ENCODE measurements at places on chromosomes 3 and 15.

DNA sequence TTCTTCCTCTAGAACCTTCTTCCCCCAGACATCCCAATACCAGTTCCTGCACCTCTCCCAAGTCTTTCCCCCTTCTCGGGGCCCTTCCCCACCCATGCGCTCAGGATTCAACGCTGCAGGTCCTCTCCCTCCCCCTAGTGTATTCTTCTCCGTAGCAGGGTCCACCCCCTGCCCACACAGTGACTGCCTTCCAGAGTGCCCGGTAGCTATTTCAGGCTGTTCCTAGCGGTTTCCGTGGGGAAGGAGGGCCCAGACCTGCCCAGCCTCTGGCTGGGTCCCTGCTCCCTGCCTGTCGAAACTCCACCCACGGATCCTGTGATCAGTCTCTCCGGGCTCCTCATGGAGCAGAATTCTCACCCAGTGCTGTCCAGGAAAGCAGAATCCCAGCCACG, 45.2 kb upstream of the SEC61A1 start:
- DNase-seq = no peak

GRCh38 chr3:168517249-168518071, 421.7 kb upstream of the GOLIM4 start:
- DNase-seq = no peak

DNA sequence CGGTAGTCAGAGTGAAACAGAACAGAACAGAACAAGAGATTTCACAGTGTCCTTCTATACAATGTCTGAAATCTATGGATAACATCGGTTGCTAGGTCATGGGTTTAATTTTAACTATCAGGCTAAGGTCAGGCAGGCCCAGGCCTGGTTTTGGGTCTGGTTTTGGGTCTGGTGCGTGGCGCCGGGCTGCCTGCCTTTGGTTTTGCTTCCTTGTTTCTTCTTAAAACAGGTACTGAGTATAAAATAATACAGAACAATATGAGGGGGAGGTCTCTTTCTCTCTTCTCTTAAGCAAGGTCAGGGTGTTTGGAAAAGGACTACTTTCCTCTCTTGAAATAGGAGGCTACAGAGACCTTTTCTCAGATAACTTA, 1.4 kb downstream of the AEN start:
- no peak for DNase-seq

- no peak for DNase-seq
These were observed 30.3 kb upstream of the TUBGCP5 start for GRCh38 chr15:23069496-23070166.

GRCh38 chr15:74845208-74845568, 2.2 kb upstream of the ULK3 start:
- DNase-seq = peak; percentile 19

- DNase-seq = no peak
These were observed 70.1 kb downstream of the HMCES start for GRCh38 chr3:129348734-129349133.

DNA sequence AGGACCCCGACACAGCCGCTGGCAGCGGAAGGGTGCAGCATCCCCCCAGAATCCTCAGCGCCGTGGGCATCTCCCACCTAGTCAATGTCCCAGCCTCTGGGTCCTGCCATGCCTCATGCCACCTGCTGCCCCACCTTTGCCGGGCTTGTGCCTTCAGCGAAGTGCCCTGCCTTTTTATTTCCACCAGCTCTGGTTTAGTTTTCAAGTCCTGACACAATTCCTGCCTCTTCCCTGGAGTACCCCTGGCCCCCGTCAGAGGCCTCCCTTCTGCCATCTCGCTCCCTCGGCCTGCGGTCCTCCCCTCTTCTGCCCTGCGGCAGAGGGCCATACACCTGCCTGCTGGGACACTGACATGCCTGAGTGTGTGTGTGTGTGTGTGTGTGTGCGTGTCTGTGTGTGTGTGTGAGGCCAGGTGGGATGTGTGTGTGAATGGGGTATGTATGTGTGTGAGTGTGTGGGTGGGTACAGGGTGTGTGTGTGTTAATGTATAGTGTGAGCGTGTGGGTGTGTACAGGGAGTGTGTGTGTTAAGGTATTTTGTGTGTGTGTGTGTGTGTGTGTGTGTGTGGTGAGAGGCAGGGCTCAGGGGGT, 129.9 kb downstream of the SMAD6 start:
- no peak for DNase-seq

DNA sequence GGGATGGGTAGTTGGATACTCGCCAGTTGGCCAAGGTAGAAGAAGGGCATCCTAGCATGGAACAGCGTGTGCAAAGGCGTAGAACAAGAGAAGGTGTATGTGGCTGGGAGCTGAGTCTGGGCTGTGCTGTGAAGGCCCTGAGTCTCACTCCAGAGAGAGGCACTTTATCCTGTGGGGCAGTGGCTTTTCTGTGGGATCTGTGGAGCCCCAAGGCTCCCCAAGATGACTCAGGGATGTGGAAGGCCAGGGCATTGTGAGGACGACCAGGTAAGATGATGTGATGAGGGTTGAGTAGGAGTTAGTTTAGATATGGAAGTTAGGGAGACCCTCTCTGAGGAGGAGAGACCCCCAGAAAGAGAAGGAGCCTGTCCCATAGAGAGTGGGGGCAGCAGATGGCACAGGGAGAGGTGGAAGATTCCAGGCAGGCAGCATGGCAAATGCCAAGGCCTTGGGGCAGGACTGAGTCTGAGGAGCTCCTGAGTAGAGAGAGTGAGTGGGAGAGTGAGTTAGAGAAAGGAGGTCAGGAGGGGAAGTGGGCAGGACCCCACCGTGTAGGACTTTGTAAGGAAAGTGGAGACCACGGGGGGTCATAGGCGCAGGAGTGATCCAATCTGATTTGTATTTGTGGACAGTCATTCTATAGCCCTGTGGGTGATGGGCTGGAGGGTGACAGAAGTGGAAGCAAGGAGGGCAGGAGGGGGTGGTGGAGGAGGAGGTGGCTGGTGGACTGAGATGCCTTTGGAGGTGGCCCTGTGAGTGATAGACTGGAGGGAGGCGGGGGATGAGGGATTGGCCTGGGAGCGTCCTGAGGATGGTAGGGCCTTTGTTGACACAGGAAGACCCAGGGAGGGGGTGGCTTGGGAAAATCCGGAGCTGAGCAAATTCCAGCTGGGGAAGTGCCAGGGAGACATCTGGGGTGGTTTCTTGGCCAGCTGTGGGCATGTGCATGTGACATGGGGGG, 50.3 kb downstream of the FBLN2 start:
- no peak for DNase-seq

Data from activated T-helper 9 cell treated with anti-CD3 and anti-CD28 coated beads, Interleukin-2, amount 50 U/mL, for 16 hours (primary cell).